ENCODE measurements at places on chromosomes 5 and 9.
A peak's percentile ranks its signal among the peaks of the same experiment; 100 is the strongest.

- no peak for DNase-seq
Measured at GRCh38 chr5:81819556-81820317, 68.8 kb upstream of the SSBP2 start.

DNA sequence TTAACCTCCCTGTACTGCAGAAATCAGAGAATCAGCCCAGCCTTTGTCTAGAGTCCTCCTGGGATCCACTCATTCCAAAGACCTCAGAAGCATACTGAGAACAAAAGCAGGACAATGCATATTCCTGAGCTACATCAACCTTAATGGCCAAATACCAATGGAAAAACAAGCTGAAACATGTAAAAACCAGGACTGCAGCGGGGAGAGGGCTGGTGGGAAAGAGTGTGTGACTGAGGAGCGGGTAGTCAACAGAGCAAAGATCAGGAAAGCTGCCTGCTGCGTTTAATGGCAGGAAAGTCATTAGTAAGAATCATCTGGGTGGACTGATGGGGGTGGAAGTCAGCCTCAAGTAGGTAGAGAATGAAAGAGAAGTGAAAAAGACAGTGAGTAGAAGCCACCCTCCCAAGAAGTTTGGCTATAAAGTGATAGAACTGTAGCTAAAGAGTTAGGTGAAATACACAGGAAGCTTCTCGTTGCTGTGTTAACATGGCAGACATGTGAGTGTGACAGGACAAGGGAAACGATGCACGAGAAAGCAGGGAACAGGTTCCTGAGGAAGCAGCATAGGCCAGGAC, 88.1 kb downstream of the OTULIN start:
- DNase-seq: no peak

GRCh38 chr5:40594811-40595210, 84.9 kb upstream of the PTGER4 start:
- no peak for DNase-seq

DNA sequence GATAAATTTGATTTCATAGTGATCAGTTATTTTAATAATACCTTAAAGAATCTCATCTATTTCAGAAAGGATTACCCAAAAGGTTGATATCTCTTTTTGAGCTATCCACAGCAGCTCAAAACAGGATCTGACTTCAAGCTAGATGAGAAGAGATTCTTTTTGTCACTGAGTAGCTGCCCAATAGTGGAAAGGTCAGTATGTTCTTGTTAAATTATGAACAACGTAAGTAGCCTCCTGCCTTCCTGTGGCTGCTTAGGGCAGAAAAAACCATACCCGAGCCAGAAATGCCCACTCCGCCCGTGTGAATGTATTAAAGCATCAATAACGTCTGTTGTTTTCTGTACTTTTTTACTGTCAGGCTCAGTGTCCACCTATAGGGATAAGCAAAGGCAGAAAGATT, 51.3 kb upstream of the PRUNE2 start:
- DNase-seq: no peak

DNA sequence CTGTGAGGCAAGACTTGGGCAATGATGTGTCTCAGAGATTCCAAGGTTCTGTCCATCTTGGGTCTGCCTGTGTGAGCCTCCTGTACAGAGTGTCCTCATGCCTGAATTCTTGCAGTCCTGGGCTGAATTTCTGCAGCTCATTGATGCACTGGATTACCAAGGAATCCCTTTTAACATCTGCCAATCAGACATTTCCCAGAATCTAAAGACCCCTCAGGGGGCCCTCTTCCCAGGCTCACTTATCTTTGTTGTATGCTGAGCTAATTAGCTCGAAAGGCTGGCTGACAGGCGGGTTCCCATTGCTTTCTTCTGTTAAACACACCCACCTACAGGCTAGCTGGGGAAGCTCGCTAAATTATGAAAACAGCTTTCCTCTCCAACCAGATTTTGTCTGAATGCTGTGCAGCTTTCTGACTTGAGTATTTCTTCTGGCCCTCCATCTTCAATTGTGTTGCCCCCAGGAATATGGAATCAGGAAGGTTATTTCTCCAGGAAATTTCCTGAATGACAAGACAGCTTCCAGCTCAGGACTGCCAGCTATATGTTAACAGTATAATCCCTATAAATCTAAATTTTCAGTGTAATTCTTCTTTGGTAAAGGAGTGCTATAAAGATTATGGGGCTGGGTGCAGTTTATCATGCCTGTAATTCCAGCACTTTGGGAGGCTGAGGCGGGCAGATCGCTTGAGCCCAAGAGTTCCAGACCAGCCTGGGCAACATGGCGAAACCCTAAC, at the start of gene LIX1:
Gene LIX1 (minus strand): TSS at position 91 of the 734 bp plus-strand sequence. CDS start 35 bp downstream, at position 56.
- DNase-seq: peak; percentile 20

DNA sequence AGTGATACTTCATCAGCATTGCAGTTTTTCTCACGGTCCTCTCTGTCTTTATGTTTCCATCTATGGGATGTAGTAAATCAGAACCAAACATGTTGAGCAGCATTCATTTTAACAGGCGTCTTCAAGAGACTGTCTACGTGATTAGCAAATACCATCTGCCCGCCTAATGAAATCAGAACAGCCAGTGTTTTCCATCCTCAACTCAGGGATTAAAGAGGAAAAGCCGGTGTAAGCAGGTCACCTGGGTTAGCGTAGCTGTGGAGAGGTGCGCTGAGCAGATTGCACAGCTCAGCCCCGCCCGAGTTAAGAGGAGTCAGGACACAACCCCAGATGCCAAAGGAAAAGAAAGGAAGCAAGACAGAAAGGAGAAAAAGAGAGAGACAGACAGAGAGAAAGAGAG, 54.3 kb upstream of the ANKRD33B start:
- no peak for DNase-seq

DNA sequence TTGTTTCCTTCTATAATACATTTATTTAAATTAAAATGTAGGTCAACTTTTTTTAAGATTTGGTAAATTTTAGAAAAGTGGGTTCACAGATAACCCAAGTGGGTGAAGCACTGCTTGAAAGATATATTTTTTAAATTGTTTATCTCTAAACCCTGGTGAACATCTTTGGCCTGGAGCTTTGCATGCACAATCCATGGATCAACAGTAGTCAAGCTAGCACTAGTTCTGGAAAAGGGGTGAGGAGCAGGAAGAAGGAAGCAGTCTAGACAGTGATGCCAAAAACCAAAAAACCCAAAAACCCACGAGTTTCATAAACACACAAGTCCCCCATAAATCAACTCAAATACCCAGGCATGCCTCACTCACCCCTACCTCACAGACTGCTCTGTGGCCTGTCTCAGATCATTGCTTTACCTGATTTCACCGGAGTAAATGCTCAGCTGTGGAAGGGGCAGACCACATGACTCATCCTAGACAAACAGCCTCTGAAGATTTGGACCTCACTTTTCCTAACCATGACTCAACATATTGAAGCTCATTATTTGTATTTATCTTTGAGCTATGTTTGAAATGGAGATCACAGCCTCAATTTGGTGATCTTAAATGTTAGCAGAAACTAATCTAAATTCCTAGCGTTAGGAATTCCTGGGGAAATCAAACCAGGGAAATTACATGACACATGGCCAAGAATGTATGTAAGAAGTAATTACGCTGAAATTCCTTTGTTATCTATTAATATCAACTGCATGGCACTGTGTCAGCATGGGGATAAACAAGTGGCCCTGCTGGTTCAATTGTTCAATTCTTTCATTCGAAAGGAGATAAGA, 149.6 kb downstream of the ZNF608 start:
- no peak for DNase-seq

DNA sequence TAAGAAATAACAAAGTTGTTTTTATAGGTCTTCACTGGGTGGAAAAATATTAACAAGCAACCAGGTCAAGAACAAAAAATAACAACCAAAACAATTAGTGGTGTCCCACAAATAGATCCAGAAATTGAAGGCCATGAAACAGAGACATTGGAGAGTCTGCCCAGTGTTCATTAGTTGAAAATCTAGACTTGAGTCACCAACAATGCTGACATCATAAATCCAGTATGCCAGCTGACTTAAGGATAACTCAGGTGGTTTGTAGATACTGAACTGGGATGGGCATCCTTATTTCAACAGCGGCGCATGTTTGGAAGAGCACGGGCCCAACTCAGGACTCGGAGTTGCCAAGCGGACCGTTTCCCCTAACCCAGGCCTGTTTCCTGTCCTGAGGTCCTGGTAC, 80.7 kb upstream of the TNFAIP8 start:
- no peak for DNase-seq

- DNase-seq: peak; percentile 37
Measured at GRCh38 chr5:153463806-153464205, 26.7 kb upstream of the GRIA1 start.

DNA sequence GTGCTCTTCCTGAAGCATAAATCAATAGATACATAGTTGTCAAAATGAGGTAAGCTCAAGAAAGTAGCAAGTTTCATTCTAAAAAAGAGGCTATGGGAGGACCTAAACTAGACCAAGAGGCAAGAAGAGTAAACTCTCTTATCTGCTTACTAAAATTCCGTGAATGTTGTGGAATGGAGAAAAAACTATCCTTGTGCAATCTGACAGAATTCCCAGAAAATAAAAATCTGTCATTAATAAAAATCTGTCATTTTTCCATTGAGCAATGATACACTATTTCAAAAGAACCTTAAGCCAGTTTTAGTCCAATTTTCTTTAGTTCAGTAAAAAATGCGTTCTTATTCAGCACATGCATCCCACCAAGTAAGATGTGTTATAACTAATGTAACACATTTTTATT, 15.9 kb upstream of the FANCC start:
- DNase-seq: no peak

DNA sequence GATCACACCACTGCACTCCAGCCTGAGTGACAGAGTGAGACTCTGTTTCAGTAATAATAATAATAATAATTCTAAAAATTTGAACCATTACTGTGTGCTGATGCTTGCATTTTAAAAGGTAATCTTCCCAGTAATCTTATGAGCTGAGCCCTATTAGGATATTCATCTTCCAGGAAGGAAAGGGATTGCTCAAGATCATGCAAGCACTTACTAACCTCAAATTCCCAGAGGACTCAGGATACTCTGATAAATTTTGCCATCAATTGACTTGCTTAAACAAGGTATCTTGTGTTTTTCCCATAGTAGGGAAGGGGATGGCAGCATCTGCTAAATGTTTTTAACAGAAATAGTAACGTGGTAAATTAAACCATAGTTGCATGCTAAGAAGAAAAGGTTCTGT, 176.4 kb upstream of the MRPS30 start:
- no peak for DNase-seq

GRCh38 chr9:135751501-135751900, 49.5 kb downstream of the KCNT1 start:
- DNase-seq: no peak

DNA sequence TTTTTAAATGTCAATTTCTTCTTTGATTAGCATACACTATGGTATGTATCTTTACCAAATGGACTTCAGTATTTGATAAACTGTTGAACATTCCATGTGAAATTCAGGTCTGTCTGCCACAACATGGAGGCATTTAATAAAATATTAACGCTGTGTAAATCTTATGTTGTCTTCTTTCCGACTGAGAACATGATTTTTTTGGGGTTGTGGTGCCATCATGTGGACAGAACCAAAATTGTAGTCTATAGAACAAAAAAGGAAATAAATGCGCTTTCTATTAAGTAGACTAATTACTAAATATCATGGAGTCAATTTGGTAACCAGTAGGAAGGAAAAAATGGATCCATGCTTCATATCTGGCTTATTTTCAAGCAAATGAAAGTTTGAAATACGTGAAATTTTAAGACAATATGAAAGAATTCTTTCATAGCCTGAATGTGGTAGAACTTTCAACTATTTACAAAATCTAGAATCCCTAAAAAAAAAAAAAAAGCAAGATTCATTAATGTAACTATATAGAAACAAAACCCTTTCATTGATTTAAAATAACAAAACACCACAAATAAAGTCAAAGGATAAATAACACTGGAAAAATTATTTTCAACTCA, 2.8 kb upstream of the PLK2 start:
- DNase-seq: peak; percentile 70

- no peak for DNase-seq
Measured at GRCh38 chr5:95993266-95993665, 31.6 kb upstream of the ELL2 start.

GRCh38 chr5:44001675-44002380, 387.4 kb downstream of the FGF10 start:
- DNase-seq: no peak

DNA sequence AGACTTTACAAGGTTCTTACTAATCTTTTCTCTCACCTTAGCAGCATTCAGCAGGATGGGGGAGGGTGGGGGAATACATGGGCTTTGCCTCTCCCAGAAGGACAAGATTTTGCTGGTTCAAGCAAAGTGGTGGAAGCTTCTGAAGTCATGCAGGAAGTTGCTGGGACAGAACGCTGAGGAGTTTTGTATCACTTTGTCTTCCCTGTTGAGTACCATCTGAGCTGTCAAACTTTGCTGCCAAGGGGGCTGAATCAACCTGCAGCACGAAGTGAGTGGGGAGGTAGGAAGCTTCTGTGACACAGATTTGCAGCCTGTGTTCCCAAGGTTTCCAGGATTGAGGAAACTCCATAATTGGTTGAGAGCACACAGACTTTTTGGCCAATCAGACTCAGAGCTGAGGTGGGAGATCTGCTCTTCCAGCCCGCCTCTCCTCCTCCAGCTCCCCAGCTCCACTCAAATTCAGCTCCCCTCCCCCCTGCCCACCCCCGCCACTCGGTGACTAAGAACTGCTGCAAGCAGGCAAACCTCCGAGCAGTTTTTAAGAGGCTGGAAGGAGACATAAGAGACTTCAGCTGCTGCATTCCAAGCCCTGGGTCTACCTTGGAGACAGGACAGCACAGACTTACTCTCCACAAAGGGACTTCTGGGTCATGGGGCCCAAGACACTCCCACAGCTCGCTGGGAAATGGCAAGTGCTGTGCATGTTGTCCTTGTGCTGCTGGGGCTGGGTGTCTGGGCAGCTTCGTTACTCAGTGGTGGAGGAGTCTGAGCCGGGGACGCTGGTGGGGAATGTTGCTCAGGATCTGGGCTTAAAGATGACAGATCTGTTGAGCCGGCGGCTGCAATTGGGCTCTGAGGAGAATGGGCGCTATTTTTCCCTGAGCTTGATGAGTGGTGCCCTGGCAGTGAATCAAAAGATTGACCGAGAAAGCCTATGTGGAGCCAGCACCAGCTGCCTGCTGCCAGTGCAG, at the start of gene PCDHGC5:
Gene PCDHGC5 (plus strand): TSS at position 491 of the 971 bp plus-strand sequence. CDS start 160 bp downstream, at position 651.
- DNase-seq: no peak

GRCh38 chr5:109387408-109387974, 22.3 kb downstream of the PJA2 start:
- no peak for DNase-seq

DNA sequence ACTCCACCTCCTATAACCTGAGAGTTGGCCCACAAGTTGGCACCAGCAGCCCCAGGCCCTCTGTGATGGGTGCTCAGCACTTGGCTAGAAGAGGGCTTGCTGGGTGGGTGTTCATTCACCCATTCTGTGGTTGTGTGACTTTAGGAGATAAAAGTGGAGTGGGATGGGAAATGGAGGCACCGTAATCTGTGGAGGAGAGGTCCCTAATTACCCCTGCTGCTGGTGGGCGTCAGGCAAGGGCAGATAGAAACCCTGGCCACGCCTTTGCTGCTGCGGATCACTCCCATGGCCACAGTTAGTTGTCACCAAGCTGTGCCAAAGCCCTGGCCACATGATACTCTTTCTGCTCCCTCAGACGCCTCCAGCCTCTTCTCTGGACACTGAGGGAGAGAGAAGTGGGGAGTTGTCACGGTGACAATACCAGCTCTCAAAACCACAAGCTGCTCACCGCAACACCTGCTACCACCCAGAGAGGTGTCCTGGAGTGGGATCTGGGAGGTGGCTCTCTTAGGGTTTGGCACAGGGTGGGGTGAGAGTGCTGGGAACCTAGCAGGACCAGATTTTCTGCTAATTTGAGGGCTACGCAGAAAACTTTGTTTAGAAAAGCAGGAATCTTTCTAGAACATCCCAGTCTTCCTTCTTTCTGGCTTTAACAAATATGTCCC, 12.0 kb upstream of the NEUROG1 start:
- DNase-seq: no peak
